ENCODE measurements at places on chromosomes 4 and X. TPM values are rescaled to one million over a fixed set of nuclear protein-coding genes. Genes with fewer than 3 reads are reported as not detected.

DNA sequence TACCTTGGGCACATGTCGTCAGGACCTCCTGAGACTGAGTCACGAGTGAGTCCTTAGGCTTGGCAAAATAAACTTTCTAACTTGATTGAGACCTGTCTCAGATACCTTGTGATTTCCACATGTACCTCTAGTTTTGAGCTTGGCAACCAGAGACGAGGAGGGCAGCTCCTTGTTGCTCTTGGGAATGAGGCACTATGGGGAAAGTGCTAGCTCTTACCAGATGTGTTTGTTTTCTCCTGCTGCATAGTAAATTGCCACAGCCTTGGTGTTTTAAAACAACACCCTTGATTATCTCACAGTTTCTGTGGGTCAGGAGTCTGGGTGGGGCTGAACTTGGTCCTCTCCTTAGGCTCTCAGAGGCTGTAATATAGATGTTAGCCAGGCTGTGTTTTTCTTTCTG, 59.1 kb upstream of the MAML3 start:
- H3K27ac ChIP-seq: no peak overlapping the region
- H3K27me3 ChIP-seq: peaks cover 6% of the 10 kb centered on the region
- H3K36me3 ChIP-seq: no peaks in the 10 kb centered on the region
- DNase-seq: no peak

- H3K4me1 ChIP-seq: peaks cover 32% of the 10 kb centered on the region
- H3K4me3 ChIP-seq: no peak overlapping the region
- no peak overlapping the region for H3K27ac ChIP-seq
- no peaks in the 10 kb centered on the region for H3K36me3 ChIP-seq
These were observed 17.5 kb downstream of the STX18 start for GRCh38 chr4:4524364-4524763.

- DNase-seq: no peak
- no peaks in the 10 kb centered on the region for H3K4me1 ChIP-seq
- H3K36me3 ChIP-seq: peaks cover 13% of the 10 kb centered on the region
- H3K27ac ChIP-seq: no peak overlapping the region
These were observed 63.6 kb downstream of the SMARCAD1 start for GRCh38 chr4:94271248-94271647.

DNA sequence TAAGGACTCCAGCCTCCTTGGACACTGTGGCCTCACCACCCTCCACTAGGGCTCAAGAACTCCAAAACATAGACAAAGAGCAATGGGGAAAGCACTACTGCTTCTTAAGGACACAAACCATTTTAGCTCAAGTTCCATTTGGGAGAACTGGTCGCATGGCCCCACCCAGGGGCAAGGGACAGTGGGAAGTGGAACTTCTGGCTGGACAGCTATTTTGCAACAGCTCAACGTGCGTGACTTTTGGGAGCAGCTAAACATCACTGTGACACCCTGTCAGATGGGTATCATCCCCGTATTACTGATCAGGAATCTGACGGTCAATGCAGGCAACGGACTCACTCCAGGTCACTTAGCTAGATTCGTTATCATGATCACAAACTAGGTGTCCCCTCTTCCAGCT, 9.0 kb upstream of the GLOD5 start:
- DNase-seq: no peak

DNA sequence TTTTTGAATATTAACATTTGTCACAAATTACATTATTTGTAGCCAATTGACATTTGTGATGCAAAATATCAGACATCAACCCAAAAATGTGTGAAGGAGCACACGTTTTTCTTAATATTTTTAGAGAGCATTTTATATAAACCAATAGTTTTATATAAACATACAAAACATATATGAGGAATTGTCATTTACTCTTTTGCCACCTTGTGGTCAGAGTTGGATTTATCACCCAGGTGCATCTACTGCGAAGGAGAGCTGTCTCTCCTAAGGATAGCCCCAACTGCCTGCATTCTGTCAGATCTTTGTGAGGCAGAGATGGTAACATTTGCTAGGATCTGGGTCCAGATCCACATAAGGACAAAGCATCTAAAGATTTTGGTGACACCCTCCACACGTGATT, 2.5 kb upstream of the USP27X start:
- H3K27ac ChIP-seq: no peak overlapping the region
- no peak for DNase-seq
- no peak overlapping the region for H3K4me3 ChIP-seq
- H3K4me1 ChIP-seq: peaks cover 9% of the 10 kb centered on the region
- H3K36me3 ChIP-seq: peaks cover 2% of the 10 kb centered on the region
- H3K27me3 ChIP-seq: no peaks in the 10 kb centered on the region

DNA sequence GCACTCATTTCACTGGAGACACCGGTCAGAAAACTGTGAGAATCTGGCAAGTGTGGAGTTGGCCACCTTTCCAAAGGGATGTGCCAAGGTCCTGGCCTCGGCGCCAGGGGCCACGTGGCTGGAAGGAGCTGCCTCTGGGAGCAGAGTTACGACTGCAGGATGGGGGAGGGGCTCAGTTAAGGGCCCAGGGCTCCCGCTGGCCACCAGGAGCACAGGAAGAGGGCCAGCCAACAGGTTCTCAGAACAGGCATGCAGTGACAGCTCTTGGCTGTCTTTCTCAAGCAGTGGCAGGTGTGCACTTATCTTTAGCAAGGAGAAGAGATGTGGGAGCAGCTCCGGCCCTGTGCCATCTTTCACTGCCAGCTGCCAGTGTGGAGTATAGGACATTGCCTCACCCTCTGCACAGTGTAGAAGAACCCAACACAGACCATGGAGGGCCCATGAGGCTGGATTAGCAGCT, 115.9 kb upstream of the RBPJ start:
- peaks cover 44% of the 10 kb centered on the region for H3K27me3 ChIP-seq
- H3K4me3 ChIP-seq: no peak overlapping the region
- peaks cover 24% of the 10 kb centered on the region for H3K4me1 ChIP-seq

GRCh38 chr4:86706923-86707597, 112.9 kb downstream of the PTPN13 start:
- no peak overlapping the region for H3K27ac ChIP-seq
- peaks cover under 1% of the 10 kb centered on the region for H3K36me3 ChIP-seq
- no peaks in the 10 kb centered on the region for H3K27me3 ChIP-seq
- no peak overlapping the region for H3K4me3 ChIP-seq
- no peak for DNase-seq

DNA sequence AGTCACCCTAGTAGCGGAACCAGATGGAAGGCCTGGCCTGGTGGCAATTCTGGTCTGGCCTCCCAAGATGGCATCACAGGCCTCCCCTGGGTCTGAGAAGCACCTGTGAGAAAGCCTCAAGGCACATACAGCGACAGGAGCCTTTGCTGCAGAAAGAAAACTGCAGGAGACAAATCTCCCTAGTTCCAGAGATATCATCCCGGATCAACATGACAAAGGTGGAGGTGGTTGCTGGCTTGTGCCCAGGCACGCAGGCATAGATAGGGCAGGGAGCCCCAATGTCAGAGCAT, 93.6 kb downstream of the BCOR start:
- peaks cover 5% of the 10 kb centered on the region for H3K27me3 ChIP-seq
- peaks cover 3% of the 10 kb centered on the region for H3K4me1 ChIP-seq
- H3K4me3 ChIP-seq: no peak overlapping the region
- H3K36me3 ChIP-seq: no peaks in the 10 kb centered on the region
- no peak for DNase-seq

- no peaks in the 10 kb centered on the region for H3K27me3 ChIP-seq
- no peak overlapping the region for H3K27ac ChIP-seq
- no peaks in the 10 kb centered on the region for H3K36me3 ChIP-seq
- H3K4me1 ChIP-seq: peaks cover 8% of the 10 kb centered on the region
- H3K4me3 ChIP-seq: no peak overlapping the region
- no peak for DNase-seq
These were observed 235.3 kb downstream of the TENM3 start for GRCh38 chr4:182478475-182478874.

- DNase-seq: no peak
- peaks cover 11% of the 10 kb centered on the region for H3K4me1 ChIP-seq
- H3K27me3 ChIP-seq: no peaks in the 10 kb centered on the region
- no peak overlapping the region for H3K4me3 ChIP-seq
- no peak overlapping the region for H3K27ac ChIP-seq
These were observed 50.4 kb upstream of the PRPS1 start for GRCh38 chrX:107577933-107578332.

DNA sequence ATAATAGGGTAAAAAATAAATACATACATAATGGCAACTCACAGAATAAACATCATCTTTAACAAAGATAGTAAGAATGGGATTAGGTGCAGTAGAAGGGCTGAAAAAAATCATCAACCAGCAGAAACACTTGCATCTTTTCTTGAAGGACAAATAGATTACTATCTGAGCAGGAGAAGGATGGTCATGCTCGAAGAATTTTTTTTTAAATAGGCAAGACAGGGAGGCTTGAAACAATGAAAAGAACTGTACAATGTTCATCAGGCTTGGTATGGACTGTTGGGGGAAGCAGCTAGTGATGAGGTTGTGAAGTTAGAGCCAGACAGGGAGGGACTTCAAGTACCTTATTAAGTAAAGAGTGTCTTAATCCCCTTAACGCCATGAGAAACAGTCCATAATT, 167.4 kb upstream of the LDB2 start:
- no peaks in the 10 kb centered on the region for H3K36me3 ChIP-seq
- no peak overlapping the region for H3K4me3 ChIP-seq
- no peaks in the 10 kb centered on the region for H3K27me3 ChIP-seq
- no peak for DNase-seq
- H3K4me1 ChIP-seq: peaks cover 44% of the 10 kb centered on the region

DNA sequence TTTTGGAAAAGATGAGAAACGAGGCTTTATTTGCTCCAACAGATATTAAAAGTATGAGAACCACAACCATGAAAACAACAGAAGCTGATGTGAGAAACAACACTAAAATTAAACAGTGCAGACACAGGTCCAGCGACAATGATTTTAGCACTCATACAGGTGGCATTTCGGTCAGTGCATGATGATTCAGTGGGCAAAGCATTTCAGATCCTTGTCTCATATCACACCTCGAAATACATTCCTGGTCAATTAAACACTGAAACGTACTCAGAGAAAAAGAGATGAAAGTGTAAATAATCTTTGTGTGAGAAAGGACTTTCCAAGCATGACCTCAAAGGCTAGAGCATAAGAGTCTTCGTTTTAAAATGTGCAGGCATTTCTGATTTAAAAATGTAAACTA, 85.2 kb downstream of the ACOX3 start:
- peaks cover 3% of the 10 kb centered on the region for H3K36me3 ChIP-seq
- peaks cover 32% of the 10 kb centered on the region for H3K4me1 ChIP-seq
- no peaks in the 10 kb centered on the region for H3K27me3 ChIP-seq
- DNase-seq: no peak

- peak overlapping the region; percentile 86 for H3K27ac ChIP-seq
- peak overlapping the region; percentile 13 for H3K4me3 ChIP-seq
These were observed 532.9 kb downstream of the ANKRD50 start for GRCh38 chr4:124179506-124180186.

Gene PABPC1L2A
- not detected for total RNA-seq

Gene FHDC1
- 8.9 TPM for total RNA-seq

Gene PLAC8
- not detected for total RNA-seq

Gene TMSB15C
- total RNA-seq: 3.4 TPM

Gene TMEM154
- 1.8 TPM for total RNA-seq

Gene SASH3
- total RNA-seq: not detected

Measured in chondrocyte (in vitro differentiated cells).